ENCODE measurements at places on chromosomes 7 and 10. TPM values are rescaled to one million over a fixed set of nuclear protein-coding genes. Genes with fewer than 3 reads are reported as not detected.

DNA sequence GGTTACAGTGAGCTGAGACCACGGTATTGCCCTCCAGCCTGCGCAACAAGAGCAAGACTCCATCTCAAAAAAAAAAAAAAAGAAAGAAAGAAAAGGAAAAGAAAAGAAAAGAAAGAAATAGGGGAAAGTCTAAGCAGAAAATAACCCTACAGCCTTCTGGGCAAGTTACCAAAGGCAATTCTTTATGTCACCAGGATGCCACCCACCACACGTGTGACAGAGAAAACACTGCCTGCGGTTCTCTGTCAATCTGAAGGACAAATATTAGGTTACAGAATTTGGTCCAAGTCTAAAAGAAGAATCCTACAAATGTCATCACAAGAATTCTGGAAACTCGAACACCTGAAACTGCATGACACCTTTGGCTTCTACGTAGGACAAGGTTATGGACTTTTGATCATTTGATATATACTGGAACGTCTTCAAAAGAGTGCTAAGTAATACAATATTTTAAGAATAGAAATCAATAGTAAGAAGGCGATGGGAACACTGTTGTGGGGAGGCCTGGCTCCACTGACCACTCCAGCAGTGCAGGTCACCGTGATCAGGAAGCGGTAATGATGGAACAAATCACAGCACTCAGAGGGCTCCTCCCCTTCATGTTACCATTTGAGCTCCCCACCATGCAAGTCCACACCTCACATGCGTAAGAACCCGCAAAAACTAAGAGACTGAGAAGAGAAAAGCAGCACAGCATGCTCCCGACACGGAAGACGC, 75.8 kb downstream of the MAD1L1 start:
- no peak for DNase-seq

SH2D4B gene
- polyA plus RNA-seq: 0.20 TPM

- no peak for DNase-seq
Measured at GRCh38 chr10:117536072-117536865, 6.3 kb upstream of the EMX2 start.

DNA sequence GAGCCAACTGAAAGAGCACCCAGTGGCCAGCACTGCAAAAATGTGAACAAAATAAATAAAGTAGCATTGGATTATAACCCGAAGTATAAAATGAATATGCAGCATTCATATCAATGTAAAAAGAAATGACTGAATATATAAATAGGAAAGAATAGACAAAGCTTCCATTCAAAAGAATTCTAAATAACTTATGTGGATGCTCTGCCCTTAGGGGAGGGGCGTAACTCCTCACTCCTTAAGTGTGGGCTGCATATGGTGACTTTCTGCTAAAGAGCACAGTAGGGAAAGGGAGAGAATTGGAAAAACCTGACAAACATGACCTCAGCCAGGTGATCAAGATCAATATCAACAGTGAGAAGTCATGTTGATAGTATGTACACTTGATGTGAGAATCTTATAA, 109.9 kb upstream of the DOCK1 start:
- DNase-seq: no peak

- no peak for DNase-seq
Measured at GRCh38 chr7:8232999-8233847, 28.7 kb downstream of the ICA1 start.
